ENCODE measurements at places on chromosomes 4 and X.

DNA sequence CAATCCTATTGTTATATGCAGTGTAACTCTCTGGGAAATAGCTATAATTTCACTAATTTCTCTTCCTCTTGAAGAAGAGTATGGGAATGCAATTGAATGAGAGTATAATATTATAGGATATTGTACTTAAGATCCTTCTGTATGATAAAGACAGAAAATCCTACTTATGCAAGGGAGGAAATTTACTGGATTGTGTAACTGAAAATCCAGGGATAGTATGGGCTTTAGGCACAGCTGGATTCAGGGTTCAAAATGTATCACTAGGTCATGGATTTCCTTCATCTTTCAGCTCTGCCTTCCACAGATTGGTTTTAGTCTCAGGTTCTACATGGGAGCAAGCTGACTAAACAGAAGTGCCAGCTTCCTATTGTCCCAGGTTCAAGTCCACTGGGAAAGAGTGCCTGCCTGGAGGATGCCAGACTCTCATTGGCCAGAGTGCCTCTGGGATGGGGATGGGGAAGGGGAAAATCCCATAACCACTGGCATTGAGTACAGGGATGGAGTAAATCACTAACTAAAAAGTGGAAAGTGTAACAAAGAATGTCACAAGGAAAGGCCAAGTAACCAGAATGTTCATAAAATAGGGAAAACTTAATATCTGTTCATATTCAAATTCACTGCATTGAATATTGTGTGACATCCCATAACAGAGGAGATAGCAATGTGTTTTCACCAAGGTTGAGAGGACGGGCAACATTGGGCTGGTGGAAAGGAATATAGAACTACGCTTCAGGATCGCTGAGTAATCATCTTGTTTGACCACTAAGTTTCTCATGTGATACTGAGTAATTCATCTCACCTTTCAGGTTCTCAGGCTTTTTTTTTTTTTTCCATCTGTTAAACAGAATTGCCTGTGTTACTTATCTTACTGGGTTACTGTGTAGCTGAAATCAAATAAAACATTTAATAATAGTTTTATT, 75.7 kb downstream of the ANXA3 start:
- no peak for DNase-seq

DNA sequence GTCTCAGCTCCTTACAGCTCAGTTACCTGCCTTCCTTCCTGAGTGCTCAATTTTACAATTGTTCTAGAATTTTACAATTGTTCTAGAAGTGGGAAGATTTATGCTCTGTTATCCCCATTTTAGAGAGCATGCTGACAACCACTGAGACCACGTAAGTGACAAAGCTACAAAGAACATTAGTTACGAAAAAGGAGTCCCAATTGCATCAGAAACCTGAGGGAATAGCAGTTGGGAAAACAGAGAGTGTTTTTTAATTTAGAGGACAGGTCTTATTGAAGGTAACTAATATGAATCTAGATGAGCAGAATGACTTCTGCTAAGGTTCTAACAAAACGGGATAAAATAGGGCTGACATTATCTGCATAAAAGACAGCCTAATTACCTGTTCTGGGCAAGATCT, 103.3 kb downstream of the THOC2 start:
- peak; percentile 0 for DNase-seq

DNA sequence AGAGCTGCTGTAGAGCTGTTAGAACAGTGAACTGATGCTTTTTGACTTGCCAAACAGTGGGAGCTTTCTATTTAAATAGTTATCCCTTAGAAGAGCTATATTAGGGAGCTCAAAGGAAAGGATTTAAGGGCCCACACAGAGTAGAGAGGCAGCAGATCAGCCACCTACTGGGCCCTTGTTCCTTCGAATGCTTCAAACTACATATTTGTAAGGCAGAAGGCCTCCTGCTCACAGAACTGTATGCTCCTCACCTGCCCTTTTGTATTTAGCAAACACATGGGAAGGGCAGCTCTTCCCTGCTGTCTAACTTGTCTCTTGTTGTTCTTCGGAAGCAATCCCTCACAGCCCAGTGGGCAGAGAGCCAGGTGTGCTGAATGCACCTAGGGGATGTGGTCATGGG, 38.0 kb downstream of the IL1RAPL1 start:
- no peak for DNase-seq

GRCh38 chrX:5458300-5458842, 770.3 kb downstream of the NLGN4X start:
- DNase-seq: peak; percentile 36

DNA sequence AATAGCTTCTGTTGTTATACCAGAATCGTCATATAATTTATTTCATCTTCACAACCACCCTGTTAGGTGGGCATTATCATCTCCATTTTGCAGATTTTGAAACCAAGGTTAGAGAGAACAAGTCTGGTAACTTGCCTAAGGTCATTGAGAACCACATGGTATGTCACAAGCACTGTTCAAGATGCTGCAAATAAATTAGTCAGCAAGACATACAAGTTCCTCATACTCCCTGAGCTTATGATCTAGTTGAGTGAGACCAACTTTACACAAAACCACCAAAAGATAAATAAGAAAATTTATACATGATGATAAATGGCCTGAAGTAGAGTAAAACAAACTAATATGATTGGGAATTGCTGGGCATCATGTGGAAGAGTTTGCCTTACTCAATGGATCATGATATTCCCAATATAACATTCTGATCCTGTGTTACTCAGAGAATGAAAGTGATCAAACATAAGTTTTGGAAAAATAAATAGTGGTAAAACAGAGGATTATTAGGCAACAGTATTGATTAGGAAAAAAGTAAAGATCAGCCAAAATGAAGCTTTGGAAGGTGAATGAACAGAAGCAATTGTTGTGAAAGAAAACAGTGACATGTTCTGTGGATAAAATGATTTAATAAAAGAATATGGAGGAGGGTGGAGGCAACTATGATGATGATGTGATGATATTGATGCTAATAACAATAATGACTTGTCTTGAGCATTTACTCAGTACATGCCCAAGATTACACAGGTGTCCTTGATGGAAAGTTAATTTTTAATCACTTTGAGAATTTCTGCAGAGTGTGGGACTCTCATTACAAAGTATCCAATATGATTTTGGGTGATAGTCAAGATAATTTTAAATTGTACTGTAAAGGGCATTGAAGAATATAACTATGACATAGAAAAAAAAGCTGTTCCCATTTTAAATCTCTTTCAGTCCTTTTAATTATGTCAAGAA, 34.1 kb upstream of the IL1RAPL1 start:
- no peak for DNase-seq

DNA sequence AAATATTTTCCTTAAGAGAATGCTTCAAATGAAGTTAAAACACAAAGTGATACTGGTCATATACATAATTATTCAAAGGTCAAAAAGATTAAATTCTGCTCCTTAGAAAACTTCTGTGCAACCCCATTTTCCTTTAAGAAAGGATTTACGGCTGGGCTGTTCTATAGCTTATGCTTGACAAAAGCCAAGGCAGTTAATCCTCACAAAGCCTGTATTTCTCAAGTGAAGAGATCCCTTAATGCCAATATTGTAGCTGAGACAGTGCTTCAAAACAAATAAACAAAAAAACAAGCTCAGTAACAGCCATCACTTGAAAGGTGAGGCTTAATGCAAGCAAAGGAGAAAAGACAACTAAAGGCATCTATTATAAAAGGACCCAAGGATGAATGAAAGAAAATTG, 42.5 kb downstream of the BTC start:
- DNase-seq: no peak

GRCh38 chr4:10524196-10524833, 67.1 kb upstream of the ZNF518B start:
- no peak for DNase-seq
